ENCODE measurements at places on chromosomes 2 and 18.

DNA sequence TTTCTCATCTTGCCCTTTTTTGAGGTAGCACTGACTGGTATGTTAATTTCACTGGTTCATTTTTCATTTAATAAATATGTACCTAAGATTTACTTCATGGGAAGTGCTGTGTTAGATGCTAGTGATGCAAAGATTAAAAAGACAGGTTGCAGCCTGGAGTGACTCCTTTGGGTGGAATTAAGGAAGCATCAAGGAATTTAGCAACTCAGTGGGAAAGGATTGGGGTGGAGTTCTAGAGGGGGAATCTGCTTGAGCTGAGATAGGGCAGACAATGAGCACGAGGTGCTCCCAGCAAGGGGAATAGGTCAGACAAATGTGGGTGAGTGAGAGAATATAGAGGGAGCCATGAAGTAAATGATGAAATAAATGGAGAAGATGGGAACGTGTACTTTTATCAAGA is 57.0 kb downstream of the LYPD6 start:
- no peak for DNase-seq

- no peak for DNase-seq
Measured at GRCh38 chr2:223908304-223908998, 36.7 kb downstream of the WDFY1 start.

DNA sequence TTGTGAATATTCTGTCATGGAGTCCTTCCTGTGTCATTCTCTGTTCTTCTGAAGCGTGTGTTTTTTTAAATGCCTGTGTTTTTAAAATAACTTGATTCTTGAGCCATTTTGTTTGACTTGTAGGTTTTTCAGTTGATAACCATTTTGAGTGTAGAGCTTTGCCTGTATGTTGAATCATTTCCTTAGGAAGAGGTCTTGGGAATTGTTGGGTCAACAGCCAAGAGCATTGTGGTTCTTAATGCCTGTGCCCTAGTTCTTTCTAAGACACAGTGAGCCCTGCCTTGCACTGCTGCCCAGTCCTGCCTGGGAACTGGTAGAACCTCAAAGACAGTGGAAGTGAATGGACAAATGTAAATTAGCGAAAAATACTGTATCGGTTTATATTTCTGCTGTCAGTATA is 25.9 kb downstream of the RAB12 start:
- DNase-seq: no peak

- no peak for DNase-seq
Measured at GRCh38 chr2:199851501-199851810, 464 bp upstream of the FTCDNL1 start.

- no peak for DNase-seq
Measured at GRCh38 chr18:54957296-54957832, 1.9 kb downstream of the CCDC68 start.
